ENCODE measurements at places on chromosomes 2 and 18.

GRCh38 chr2:84875213-84875560, 5.7 kb downstream of the TRABD2A start:
- no peak for DNase-seq

DNA sequence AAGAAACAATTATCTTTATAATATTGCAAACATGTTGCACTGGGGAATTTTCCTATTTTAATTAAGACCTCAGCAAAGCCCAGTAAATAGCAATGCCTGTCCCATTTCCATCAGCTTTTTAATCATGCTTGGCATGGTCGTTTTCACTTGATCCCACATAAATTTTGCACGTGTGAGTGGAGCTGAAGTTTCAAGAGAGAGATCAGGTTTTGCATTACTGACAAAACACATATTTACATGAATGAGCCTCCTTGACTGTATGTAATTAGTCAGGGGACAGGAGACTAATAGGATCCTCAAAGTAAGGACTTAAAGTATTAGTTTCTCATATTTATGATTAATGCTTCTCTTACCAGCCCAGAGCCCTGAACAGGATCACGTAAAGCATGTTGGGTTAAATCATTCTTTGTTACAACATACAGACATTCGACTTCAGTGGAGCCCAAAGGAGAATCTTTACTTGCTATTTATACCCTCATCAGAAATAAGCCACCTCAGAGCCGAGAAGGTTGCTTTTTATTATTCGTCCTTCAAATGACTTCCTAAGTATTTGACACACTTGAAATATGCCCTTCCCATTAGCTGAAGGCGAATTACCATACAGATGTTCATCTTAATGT, 711.3 kb downstream of the GALR1 start:
- no peak for DNase-seq

DNA sequence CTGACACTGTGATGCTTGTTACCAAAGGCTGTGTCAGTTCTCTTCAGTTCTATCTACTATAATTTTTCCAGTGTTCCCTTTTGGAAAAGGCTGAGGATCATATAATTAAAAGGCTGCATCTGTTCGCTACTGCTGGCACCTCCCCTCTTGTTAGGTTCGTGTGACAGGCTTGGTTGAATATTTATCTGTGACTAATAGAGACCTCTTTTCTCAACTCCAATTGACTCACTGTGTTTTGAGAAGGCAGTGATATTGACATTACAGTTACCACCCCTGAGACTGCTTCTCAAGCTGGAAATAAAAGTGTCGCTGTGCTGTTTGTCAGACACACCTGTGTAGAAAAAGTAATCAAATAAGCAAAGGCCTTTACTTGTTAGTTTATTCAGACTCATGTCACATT, 205.5 kb upstream of the KCNH7 start:
- DNase-seq: no peak

DNA sequence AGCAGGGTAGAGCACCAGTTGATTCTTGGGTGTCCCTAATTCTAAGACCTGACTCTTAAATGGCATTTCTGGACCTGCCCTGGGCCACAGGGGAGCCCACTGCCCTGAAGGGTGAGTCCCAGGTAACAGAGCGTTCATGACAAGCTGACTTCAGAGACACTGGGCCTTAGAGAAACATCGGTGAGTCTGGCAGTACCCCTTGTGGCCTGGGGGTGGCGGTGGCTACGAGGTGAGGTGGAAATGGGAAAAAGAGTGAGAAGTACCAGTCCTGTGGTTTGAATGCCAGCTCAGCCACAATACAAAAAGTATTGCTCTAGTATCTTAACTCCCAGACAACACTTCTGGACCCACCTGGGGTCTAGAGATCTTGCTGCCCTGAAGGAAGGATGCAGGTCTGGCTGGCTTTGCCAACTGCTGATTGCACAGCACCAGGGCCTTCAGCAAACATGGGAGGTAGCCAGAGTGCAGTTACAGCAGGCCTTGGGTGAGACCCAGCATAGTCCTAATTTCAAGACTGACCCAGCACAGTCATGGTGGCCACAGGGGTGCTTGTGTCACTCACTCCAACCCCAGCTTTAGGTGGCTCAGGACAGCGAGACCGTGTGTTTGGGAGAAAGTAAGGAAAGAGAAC, 44.5 kb downstream of the USP34 start:
- DNase-seq: peak; percentile 56

GRCh38 chr18:13359210-13359609, 140.7 kb downstream of the LDLRAD4 start:
- no peak for DNase-seq

DNA sequence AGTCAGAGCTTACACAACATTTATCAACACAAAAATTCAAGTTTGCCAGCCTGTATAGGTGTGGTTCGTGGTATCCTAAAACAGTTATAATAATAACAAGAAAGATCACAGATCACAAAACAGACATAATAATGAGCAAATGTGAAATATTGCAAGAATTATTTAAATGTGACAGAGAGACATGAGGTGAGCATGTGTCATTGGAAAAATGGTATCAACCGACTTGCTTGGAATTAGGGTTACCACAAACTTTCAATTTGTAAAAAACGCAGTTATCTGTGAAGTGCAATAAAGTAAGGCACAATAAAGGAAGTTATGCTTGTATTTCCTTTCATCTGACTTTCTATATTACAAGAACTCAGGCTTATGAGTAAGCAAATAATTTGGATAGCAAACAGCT, 116.8 kb downstream of the IKZF2 start:
- no peak for DNase-seq

DNA sequence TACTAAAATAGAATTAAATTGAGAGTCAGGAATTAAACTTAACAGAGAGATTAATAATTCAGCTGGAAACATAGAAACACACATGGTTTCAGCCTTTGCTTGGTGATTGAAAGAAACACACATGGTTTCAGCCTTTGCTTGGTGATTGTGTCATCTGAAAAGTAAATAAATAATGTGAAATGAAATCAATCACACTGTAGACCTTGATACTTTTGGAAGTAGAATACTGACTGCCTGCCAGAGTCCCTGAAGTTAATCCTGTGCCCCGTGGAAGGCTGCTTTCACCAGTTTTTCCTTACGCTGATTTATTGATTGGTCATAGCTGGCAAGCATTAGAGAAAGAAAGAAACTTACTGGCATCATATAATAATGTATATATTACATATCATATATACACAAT, 1252.7 kb upstream of the FAM98A start:
- no peak for DNase-seq

- no peak for DNase-seq
Measured at GRCh38 chr2:234996069-234996940, 44.5 kb downstream of the SH3BP4 start.

- DNase-seq: no peak
Measured at GRCh38 chr2:11537951-11538350, 4.1 kb downstream of the GREB1 start.

DNA sequence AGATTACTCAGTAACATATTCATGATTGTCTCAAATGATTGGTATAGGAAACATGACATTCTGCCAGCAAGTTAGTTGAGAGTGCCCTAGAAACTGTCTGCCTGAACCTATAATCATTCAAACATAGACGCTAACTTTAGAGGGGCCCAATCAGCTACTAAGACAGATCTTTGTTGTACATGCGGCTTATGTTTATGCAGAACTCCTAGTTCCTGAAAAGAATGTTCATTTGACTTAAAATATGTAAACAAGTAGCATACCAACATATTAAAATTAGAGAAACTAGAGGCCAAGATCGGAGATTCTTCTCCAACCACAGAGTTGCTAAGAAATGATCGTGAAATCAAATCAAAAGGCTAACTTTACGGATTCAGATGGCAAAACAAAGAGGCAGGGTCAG, 4.2 kb upstream of the METAP1D start:
- no peak for DNase-seq

GRCh38 chr18:76450452-76451395, 44.3 kb downstream of the ZNF516 start:
- no peak for DNase-seq

DNA sequence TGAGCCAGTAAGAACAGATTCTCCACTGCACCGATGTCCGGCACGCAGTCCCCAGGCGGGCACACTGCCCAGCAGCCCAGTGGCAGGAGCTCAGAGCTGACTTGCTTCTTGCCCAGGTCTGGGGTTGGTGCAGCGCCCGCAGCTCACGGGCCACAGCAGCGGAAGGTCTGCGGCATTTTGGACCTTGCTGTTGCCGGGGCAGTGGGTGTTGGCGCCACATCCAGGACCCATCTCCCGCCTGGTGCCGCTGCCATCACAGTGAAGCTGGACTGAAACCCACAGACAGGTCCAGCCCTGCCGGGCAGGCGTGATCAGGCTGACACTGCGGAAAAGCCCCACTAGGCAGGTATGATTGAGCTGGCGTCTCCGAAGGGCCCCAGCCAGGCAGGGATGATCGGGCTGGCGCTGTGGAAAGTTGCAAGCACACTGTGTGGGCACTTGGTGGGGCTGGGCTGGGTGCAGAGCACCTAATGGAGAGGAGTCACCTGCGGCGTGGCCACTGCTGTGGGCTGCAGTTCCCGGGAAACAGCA, 75.5 kb downstream of the SLC66A2 start:
- no peak for DNase-seq

- DNase-seq: no peak
Measured at GRCh38 chr2:160418398-160418765, 75.2 kb downstream of the RBMS1 start.

DNA sequence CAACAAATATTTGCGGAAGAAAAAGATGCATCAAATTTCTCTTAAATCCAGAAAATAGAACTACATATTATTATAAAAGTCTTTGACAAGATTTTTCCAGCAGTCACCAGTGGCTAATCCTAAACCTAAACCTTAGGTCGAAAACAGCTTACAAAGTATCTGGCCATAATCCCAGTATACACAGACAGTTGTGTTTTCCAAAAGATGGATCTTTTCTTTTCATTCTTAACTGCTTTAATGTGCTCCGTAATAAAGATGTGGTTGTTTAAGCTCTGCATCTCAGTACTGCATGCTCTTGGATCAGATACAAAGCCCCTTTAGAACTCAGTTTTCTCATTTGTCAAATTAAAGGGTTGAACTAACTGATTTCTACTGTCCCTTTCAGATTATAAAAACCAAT, 247.8 kb downstream of the TXNL1 start:
- no peak for DNase-seq

- DNase-seq: no peak
Measured at GRCh38 chr2:188046437-188046836, 245.2 kb upstream of the GULP1 start.

DNA sequence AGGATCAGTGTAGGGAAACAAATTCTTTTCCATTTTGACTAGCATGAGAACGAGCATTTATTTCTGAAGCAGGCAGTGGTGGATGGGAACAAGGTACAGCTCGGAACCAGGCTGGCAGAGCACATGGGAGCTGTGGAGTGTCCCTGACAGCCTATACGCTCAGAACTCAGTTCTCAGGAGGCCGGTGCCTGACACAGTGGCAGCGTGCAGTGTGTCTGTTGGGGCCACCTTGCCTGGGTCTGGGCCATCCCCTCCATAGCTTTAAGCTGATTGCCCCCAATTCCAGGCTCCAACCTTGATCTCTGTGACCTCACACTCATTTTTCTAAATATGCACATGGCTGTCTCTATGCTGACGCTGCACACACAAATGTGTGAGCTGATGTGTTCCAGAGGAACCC, 54.5 kb upstream of the ATG16L1 start:
- DNase-seq: no peak

GRCh38 chr2:207155516-207156444, 10.0 kb downstream of the KLF7 start:
- no peak for DNase-seq

- DNase-seq: no peak
Measured at GRCh38 chr18:48153613-48154481, 223.4 kb upstream of the SMAD2 start.

GRCh38 chr18:50679056-50679455, 119.2 kb downstream of the MAPK4 start:
- no peak for DNase-seq

- no peak for DNase-seq
Measured at GRCh38 chr2:141929331-141930252, 201.2 kb downstream of the LRP1B start.

GRCh38 chr2:55431982-55432627, 12.4 kb upstream of the CCDC88A start:
- no peak for DNase-seq

- DNase-seq: no peak
Measured at GRCh38 chr2:30465171-30465545, 18.1 kb downstream of the LCLAT1 start.

- DNase-seq: no peak
Measured at GRCh38 chr2:215845839-215846586, 167.3 kb downstream of the MREG start.

DNA sequence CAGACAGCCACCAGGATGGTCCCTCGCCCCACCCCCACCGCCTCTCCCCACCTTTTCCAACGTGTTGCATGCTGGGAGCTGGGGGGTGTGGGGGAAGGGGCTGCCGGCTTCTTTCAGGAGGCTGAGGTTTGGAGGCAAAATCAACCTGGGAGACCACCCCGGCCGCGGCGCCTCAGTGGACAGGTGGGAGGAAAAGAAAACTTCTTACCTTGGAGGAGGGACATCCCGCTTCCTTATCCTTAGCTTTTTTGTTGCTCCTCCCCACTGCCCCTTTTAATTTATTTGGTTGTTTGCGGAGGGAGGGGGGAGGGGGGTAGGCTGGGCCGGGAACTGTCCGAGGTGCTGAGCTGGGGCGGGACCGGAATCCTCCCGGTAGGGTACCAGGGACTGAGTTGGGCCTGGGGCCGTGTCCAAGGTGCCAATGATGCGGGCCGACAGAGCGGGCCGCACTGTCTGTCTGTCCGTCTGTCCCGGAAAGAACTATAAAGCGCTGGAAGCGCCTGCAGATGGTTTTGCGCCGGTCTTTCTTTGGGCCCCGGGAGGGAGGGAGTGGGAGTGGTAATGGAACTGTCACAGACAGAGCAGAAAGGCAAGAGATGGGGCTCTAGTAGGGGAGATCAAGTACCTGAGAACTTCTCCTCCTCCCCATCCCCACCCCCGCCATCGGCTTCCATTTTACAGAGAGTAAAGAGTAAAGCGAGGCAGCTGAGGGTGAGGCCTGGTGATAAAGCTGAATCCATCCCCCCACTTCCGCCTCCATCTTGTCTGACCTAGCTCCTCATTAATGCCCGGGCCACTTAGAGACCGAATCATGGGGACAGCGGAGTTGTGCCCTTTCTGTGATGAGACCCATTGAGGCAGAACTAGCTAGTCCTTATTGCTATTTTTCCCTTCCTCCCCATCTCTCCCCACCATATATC, 2.4 kb downstream of the CDK5R2 start:
- DNase-seq: no peak

- DNase-seq: no peak
Measured at GRCh38 chr2:8679567-8679826, 2.4 kb upstream of the ID2 start.

- no peak for DNase-seq
Measured at GRCh38 chr18:62485684-62486083, 37.1 kb upstream of the ZCCHC2 start.

- DNase-seq: no peak
Measured at GRCh38 chr18:12460874-12461273, 53.1 kb downstream of the PRELID3A start.

Measured in stimulated activated CD4-positive, alpha-beta T cell treated with anti-CD3 and anti-CD28 coated beads, Interleukin-12 subunit alpha, Interleukin-12 subunit beta, amount 100 ng/mL, for 24 hours (primary cell).